Effector memory CD8-positive, alpha-beta T cell (primary cell): ENCODE measurements at places on chromosomes 6 and 20.

DNA sequence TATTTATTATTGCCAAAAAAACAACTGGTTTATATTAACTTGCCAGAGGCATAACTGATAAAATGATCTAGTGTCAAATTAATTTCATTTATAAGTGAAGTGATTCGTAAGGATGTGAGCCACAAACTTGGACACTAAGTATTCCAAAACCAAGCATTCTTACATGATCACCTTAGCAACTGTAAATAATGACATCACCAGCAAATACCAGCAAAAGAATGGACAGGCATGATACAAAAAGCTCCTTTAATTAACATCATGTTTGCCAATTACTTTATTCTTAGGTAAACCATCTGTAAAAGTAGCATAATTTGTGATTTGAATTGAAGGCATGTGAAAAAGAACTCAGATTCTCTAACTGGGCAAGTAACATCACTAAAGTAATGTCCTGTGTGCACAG is 17.2 kb upstream of the FNDC1 start:
- no peak for DNase-seq

GRCh38 chr6:37396571-37397180 is 36.3 kb upstream of the CMTR1 start:
- DNase-seq, result no peak

DNA sequence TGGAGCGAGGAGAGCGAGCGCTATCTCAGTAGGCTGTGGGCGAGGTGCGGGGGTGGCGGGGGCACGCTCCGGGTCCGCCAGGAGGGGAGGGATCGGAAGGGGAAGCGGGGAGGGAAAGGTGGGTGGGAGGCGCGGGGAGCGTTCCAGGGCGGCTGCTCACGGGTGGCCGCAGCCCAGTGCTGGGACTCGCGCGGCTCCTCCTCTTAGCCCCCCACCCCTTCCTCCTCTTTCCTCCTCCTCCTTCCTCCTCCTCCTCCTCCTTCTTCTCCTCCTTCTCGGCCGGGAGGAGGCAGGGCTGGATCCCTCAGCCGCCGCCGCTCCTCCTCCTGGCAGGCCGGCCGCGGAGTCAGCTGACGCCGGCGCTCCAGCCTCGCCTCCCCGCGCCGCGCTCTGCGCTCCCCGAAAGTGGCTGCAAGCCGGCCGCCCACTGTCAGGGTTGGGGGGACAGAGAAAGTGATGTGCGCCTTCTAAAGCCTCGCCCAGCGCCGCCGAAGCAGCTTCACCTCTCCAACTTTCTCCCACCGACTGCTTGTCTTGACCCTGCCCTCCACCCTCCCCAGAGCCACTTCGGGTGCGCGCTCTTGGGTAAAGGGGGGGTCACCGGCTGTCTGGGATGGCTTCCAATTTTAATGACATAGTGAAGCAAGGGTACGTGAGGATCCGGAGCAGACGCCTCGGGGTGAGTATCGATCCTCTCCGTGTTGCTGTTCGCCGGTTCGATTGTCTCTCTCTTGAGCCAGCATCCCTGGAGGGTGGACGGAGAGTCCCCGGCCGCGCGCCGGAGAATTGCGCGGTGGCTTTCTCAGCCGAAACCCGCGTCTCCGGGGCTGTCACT is at the start of gene DOK5:
DOK5 (plus strand) TSS at position 260 of the 835 bp plus-strand sequence; CDS start at position 614, 354 bp downstream.
- no peak for DNase-seq

- DNase-seq, result no peak
Measured at GRCh38 chr6:15387118-15387517, 141.2 kb downstream of the JARID2 start.

DNA sequence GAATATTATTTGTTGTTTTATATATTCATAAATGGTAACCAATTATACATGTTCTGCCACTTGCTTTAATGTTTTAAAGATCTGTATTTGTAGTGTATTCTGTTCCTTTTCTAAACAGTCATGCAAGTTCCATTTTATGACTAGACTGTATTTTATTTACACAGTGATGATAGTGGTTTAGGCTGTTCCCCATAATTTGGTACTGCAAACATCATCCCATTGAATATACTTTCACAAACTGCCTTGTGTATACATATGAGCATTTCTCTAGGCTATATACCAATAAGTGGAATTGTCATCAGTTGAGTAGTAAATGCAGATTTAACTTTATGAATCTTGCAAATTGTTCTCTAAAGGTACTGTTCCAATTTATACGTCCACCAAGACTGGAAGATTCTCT is 738.0 kb downstream of the EPHA7 start:
- DNase-seq, result no peak

DNA sequence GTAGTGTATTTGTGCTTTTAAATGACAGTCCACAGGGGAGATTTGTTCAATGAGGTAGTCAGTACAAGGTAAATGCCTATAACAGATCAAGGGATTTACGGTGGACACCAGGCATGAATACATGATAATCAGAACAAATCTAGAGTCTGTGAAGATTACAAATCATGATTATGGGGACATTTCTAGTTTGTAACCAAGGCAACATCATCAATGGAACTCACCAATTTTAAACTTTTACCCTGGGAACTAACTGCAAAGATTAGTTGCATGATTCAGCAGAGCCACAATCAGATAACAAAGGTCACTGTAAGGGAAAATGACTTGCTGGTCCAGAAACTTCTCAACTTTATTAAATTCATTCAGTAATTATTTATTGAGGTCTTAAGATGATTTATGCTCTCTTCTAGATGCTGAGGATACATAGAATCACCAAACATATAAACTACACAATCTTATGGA is at the start of gene CRISP1:
CRISP1 (minus strand) TSS at position 51 of the 459 bp plus-strand sequence. CDS start 9,135 bp downstream, outside the sequence.
- no peak for DNase-seq
